Pancreas (tissue), 10 donors: ENCODE measurements at places on chromosomes 16 and 17.

DNA sequence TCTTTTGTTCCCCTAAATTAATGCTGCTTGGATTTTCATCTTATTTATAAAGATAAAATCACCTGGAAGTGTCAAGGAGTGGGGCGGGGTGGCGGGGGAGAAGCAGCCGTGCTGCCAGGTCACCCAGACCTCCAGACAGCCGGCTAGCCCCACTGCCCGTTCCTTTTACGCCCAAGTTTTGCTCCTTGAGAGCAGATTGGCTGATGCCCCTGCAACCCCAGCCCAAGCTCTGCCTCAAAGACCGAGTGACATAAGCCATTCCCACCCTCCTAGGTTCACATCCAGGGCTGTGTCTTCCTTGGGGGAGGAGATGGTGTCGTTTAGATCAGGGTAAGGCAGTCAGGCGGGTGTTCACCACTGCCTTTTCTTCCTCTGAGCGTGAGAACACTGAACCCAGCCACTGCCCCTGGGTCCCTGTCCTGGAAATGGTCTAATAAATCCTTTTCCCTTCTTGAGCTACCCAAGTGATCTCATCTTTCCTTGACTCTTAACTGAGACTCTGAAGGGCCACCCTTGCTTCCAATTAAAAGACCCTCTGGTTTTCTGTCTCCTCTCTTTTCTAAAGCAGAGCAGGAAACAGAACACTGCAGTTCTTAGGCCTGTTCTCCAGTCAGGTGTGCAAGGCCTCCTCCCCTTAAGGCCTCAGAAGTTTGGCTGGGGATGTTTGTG lies 5.7 kb downstream of the PDF start:
- no peak for DNase-seq

- peak; percentile 54 for DNase-seq
Observed at GRCh38 chr16:2148714-2149629, 547 bp downstream of the RAB26 start.

- no peak for DNase-seq
Observed at GRCh38 chr16:23823475-23824384, 12.1 kb upstream of the PRKCB start.

GRCh38 chr16:46728806-46729205 lies 19.3 kb downstream of the MYLK3 start:
- DNase-seq = no peak

GRCh38 chr16:81310045-81310644 lies 4.6 kb upstream of the GAN start:
- DNase-seq = no peak

GRCh38 chr16:23486480-23486879 lies 23.8 kb downstream of the GGA2 start:
- DNase-seq = no peak

GRCh38 chr16:27406511-27407128 lies 4.6 kb downstream of the IL21R start:
- no peak for DNase-seq

GRCh38 chr17:883586-883962 lies 96.0 kb downstream of the NXN start:
- DNase-seq = no peak

DNA sequence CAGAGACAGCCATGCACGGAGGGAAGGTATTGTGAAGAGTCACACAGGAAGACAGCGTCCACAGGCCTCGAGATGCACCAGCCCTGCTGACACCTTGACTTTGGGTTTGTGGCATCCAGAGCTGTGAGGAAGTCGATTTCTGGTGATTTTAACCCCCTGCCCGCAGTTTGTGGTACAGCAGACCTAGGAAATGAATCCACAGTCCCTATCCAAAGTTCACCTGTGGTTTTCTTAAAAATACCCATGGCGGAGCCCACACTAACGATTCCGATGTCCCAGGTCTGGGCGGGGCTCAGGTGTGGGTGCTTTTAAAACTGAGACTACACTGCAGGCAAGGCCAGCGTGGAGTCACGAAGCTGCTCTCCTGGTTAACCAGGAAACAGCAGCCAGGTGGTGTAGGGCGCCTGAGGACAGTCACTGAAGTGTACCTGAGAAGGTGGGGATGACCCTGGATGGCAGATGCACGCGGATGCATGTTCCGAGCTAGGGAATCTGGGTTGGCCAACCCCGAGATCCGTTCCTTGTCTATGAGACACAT lies 14.4 kb upstream of the MEAK7 start:
- no peak for DNase-seq
